ENCODE measurements at places on chromosomes 13 and 19. TPM values are rescaled to one million over a fixed set of nuclear protein-coding genes. Genes with fewer than 3 reads are reported as not detected.

The GPC5 gene
- polyA plus RNA-seq: not detected

The FXYD3 gene
- not detected for polyA plus RNA-seq

The AKT1S1 gene
- 23.2 TPM for polyA plus RNA-seq

The IGFL2 gene
- polyA plus RNA-seq: not detected

The GAS6 gene
- polyA plus RNA-seq: 1.9 TPM

The KCNN4 gene
- 12.9 TPM for polyA plus RNA-seq

The ZNF446 gene
- 8.4 TPM for polyA plus RNA-seq

The CALR3 gene
- polyA plus RNA-seq: not detected

The CD209 gene
- 1.8 TPM for polyA plus RNA-seq

The GGN gene
- not detected for polyA plus RNA-seq

The PRTN3 gene
- polyA plus RNA-seq: not detected

The CEACAM16 gene
- not detected for polyA plus RNA-seq

The SLC6A16 gene
- polyA plus RNA-seq: 0.55 TPM

The RLN3 gene
- polyA plus RNA-seq: not detected

The SMIM44 gene
- polyA plus RNA-seq: not detected

The TEAD2 gene
- polyA plus RNA-seq: not detected

The BRCA2 gene
- 0.36 TPM for polyA plus RNA-seq

The BCL3 gene
- 23.1 TPM for polyA plus RNA-seq

The TTC9B gene
- polyA plus RNA-seq: not detected

The GARIN5A gene
- polyA plus RNA-seq: 0.41 TPM

The LRRC25 gene
- polyA plus RNA-seq: 581 TPM

The CLN5 gene
- 21.5 TPM for polyA plus RNA-seq

The BCAM gene
- not detected for polyA plus RNA-seq

The CEBPA gene
- 161 TPM for polyA plus RNA-seq

The C19orf85 gene
- not detected for polyA plus RNA-seq
